ENCODE measurements at places on chromosomes 6 and 20.

DNA sequence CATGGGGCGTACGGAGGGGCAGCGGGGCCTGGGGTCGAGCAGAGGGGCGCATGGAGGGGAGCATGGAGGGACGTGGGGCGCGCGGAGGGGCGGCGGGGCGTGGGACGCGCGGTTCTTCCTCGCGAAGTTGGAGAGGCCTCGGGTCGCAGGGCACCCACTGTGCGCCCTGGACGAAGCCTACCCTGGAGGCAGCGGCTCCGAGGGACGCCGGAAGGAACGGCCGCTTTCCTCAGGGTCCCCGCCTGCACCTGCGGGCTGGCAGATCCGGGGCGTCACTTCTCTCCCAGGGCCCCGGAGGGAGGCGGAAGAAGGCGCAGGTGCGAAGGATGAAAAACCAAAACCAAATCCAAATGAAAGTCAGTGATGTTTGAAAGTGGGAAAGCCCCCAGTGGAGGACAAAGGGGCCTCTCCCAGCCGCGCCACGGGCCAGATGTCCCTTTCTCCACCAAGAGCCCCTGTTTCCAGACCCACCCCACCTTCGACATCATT lies 142.1 kb upstream of the PDE10A start:
- DNase-seq: no peak

DNA sequence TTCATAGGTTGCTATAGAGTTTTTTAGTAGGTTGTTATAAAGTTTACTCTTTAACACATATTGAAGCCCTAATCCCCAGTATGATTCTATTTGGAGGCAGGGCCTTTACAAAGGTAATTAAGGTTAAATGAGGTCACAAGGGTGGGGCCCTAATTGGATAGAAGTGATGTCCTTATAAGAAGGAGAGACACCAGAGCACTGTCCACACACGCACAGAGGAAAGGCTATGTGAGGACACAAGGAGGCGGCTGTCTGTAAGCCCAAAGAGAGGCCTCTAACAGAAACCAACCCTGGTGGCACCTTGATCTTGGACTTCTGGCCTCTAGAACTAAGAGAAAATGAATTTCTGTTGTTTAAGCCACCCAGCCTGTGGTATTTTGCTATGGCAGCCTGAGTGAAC lies 98.5 kb downstream of the GJA10 start:
- no peak for DNase-seq

GRCh38 chr20:35319192-35319870 lies 27.1 kb upstream of the FAM83C start:
- no peak for DNase-seq

GRCh38 chr6:5671601-5672559 lies 334.8 kb downstream of the NRN1 start:
- no peak for DNase-seq

GRCh38 chr6:12939314-12939713 lies 222.7 kb downstream of the PHACTR1 start:
- DNase-seq: no peak

- no peak for DNase-seq
Measured at GRCh38 chr6:109644131-109644530, 46.9 kb downstream of the AK9 start.

- DNase-seq: no peak
Measured at GRCh38 chr6:12275107-12275506, 15.1 kb upstream of the EDN1 start.

- DNase-seq: no peak
Measured at GRCh38 chr6:150987371-150987828, 121.9 kb downstream of the MTHFD1L start.

GRCh38 chr20:34642009-34642408 lies 34.9 kb downstream of the PIGU start:
- DNase-seq: no peak

GRCh38 chr6:25363427-25363826 lies 84.3 kb downstream of the CARMIL1 start:
- DNase-seq: no peak

DNA sequence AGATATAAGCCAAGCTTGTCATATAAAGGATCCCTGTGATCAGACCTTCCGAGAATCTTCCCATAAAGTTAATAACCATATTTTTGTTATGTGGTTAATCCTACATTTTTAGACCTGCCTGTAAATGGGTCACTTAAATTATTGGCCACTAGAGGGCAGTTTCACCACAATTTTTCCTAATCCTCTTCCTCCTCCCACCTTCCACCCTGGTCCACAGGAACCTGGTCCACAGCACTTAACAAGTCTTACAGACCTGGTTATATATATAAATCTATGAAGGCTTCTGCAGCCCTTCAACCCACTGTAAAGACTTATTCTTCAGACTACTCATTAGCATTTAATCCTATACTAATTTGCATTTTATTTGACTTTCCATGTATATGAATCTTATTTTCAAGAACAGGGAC lies 28.3 kb downstream of the MRS2 start:
- peak; percentile 41 for DNase-seq

GRCh38 chr20:36861625-36861874 lies 14.4 kb upstream of the TLDC2 start:
- no peak for DNase-seq

DNA sequence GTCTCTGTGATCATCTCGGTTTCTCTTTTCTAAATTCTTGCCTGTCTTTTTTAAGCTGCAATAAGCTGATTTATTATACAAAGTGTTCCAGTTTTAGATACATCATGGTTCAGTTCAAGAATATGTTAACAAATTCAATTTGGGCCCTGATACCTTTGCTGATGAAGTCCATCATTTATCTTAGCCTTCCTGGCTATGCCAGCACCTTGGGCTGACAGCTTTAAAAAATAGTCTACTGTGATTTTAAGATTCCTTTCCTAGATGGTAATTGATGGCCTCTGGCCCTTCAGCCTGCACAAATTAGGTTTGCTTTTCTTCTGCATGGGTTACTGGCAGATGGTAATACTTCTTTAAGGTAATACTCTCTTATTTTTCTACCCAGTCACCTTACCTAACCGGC lies 7.1 kb upstream of the TMEM217 start:
- no peak for DNase-seq

DNA sequence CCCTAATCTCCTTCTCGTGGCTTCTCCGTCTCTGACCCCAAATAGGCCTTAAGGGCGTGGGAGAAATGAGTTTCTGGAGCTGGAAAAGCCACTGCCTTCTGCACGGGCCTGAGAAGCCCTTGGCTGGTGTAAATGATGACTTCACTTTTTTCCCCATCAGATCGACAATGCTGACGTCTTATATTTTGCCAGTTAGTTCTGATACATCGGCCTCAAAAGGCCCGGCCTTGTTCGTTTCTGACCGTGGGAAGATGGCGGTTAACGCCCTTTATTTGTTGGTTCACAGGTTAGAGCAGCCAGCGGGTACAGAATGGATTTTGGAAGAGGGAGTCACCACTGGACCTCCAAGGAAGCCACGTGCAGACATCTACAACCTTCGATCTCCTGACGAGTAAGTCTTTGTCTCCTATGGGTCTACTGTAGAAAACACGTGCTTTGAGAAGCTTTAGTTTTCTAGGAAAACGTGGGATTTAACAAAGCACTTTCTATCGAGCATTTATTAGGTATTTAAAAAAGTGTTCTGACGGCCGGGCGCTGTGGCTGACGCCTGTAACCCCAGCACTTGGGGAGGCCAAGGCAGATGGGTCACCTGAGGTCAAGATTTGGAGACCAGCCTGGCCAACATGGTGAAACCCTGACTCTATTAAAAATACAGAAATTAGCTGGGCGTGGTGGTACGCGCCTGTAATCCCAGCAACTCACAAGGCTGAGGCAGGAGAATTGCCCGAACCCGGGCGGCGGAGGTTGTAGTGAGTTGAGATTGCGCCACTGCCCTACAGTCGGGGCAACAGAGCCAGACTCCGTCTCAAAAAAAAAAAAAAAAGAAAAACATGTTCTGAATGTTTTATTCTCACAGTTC lies 1.2 kb upstream of the ZNFX1 start:
- DNase-seq: no peak

GRCh38 chr20:32526541-32526940 lies 58.6 kb downstream of the NOL4L start:
- DNase-seq: no peak

DNA sequence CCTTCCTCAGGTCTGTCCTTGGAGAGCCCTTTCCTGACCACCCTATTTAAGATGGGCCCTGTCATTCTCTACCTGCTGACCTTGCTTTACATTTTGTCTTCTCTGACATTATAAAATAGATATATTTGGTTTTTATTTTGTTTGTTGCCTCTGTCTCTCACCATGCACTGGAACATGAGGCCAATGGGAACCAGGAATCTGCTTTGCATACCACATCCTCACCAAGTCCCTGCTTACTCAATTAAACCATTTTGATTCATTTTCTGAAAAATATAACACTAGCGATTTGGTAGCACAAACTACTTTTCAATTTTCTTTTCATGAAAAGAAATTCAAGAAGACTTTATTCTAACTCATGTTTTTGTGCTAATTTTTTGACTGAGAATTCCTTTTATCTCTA lies 32.8 kb upstream of the POPDC3 start:
- no peak for DNase-seq

GRCh38 chr6:30748851-30749540 lies 4.6 kb upstream of the IER3 start:
- DNase-seq: no peak

DNA sequence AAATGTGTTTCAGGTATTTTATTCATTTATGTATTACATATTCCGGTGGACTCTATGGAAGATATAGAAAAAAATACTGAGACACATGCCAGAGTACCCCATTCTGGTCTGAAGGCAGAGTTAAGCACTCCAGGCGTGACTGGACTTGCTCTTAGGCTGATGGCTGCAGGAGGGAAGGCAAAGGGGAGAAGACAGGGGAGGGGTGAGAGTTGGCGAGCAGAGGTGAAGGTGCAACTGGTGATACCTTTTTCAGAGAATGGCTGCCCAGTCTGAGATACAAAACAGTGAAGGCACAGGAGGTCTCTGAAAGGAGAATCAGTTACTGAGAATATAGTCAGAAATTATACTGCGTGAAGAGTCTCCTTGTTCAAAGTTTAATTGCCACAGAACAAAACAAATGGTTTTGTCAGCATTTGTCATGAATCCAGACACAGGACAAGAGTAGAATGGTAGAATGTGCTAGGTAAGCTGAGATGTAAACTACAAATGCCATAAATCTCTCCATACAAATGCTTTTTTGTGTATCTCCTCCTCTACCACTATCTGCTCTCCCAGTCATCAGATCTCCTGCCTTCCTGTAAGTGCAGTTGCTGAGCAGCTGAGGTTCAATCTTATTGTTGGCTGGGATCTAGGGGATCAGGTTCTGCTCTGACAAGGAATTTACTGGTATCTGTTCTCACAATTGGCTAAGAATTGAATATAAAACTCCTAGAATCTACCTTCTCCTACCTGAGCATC lies 104.2 kb upstream of the DST start:
- DNase-seq: no peak
